ENCODE measurements at places on chromosomes 1 and 21. TPM values are rescaled to one million over a fixed set of nuclear protein-coding genes. Genes with fewer than 3 reads are reported as not detected.
A peak's percentile ranks its signal among the peaks of the same experiment; 100 is the strongest.

DNA sequence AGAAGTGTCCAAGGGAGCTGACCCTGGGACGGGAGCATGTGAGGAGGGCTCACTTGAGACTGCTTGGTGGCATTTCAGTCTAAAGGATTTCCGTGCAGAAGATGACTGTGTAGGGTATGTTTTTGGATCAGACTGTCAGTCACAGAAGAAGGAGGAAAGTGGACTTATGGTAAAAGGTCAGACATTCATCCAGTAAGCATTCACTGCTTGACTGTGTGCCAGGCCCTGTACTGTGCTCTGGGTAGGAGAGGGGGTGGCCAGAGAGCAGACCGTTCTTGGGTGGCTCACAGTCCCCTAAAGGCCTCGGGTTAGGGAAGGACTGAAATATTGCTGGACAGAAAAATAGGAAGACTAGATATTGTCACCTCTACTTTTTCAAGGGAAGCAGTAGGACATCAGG, 2.1 kb upstream of the SERINC2 start:
- peak overlapping the region; percentile 1 for H3K4me3 ChIP-seq
- H3K27ac ChIP-seq = peak overlapping the region; percentile 40
- peaks cover 9% of the 10 kb centered on the region for H3K36me3 ChIP-seq
- DNase-seq = peak; percentile 92
- no peaks in the 10 kb centered on the region for H3K27me3 ChIP-seq

DNA sequence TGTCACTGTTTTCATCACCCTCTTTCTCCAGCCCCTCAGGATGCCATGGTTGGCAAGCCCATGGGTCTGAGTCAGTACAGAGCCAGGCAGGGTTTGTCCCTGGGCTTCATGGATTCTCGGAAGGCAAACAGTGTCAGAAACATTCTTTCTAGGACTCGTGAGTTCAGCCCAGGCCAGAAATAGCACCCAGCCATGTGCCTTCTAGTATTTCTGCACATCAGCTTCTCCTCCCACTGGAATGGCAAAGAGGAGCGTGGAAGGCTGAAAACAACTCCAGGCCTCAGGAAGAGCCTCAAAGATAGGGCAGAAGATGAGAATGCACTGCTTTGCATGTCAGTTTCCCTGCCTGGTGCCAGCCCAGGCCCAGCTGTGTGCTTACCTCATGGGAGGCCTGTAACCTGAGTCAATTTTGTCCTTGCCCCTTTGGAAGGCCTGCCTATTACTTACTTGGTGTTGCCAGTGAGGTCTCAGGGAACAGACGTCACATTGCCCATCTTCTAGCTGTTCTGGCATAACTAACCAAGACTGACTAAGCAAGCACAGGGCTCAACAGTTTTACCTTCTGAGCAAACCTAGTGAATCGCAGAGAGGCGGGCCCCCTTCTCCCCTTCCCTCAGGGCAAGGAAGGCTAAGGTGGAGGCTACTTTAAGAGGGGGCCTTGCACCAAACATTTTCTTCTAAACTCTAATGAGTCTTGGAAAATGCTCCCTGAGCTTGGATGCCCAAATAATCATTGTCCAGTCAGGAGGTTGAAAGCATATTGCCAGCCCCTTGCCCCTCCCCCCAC, 42.4 kb downstream of the GLUL start:
- no peaks in the 10 kb centered on the region for H3K36me3 ChIP-seq
- H3K27ac ChIP-seq = no peak overlapping the region
- DNase-seq = no peak
- no peak overlapping the region for H3K4me3 ChIP-seq
- no peaks in the 10 kb centered on the region for H3K4me1 ChIP-seq

DNA sequence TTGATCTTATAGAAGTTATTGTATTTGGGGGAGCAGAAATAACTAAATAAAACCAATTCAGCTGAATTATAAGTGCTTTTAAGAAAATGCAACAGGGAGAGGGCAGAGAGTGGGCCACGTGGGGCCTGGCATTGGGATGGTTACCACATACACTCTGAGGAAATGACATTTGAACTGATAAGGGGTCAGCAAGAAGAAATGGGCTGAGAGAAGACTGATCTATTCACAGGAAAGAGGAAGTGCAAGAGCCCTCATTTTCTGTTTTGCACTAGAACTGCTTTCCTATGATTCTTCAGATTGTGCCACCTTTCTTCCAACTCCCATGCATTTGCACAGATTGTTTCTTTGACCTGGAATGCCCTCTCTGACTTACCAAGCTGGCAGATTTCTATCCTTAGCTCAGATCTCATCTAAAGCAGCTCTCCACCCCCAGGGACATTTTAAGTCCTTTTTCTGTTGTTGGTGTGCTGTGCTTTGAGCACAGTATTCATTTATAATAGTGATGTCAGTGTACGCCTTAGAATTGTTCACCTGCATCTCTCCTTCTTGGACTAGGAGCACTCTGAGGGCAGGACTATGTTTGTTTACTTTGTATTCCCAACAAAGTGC, 115.9 kb downstream of the FGGY start:
- no peak overlapping the region for H3K27ac ChIP-seq
- no peaks in the 10 kb centered on the region for H3K27me3 ChIP-seq
- peaks cover 5% of the 10 kb centered on the region for H3K4me1 ChIP-seq

The COG2 gene
- 25.3 TPM for total RNA-seq

- peaks cover 6% of the 10 kb centered on the region for H3K4me1 ChIP-seq
- no peak overlapping the region for H3K4me3 ChIP-seq
- peaks cover 41% of the 10 kb centered on the region for H3K27me3 ChIP-seq
- peak; percentile 89 for DNase-seq
Measured at GRCh38 chr1:39789571-39790110, 976 bp upstream of the BMP8B start.

DNA sequence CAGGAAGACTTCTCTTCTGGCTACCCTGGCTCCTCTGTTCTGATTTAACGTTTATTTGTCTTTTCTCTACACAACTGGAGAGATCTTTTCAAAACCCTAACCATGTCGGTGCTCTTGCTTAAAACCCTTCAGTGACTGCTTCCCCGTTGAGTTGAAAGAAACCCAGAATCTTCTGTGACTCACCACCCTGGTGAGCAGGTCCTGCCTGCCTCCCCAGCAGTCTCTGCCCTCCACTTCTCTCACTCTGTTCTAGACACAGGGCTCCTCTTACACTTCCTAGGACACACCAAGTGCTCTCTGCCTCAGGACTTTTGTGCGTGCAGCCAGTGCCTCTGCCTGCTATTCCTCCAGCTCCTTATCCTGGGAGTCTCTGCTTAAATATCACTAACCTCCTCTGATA, 131.4 kb downstream of the IER5 start:
- H3K36me3 ChIP-seq = no peaks in the 10 kb centered on the region
- H3K27ac ChIP-seq = no peak overlapping the region
- peak; percentile 39 for DNase-seq
- H3K27me3 ChIP-seq = no peaks in the 10 kb centered on the region
- no peak overlapping the region for H3K4me3 ChIP-seq
- H3K4me1 ChIP-seq = no peaks in the 10 kb centered on the region

- H3K4me3 ChIP-seq = no peak overlapping the region
- no peaks in the 10 kb centered on the region for H3K36me3 ChIP-seq
- H3K27me3 ChIP-seq = no peaks in the 10 kb centered on the region
Measured at GRCh38 chr1:211089536-211089935, 44.4 kb downstream of the KCNH1 start.

DNA sequence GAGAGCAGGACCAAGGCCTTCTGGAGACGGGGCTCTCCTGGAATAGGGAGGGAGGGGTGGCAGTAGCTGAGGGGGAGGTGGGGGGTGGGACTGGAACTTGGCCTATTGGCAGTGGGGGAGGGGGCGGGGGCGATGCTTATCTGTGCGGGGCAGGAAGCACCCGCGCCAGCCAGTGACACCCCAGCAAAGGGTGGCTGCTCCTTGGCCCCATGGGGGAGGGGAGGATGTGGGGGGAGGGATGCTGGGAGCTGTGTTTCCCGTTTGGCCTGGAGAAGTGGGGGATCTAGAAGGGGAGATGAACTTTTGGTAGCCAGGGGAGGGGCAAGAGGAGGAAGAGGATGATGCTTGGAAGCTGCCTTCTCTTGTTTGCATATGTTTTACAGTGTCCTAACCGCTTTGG, 11.0 kb downstream of the ZBTB7B start:
- no peak for DNase-seq
- no peak overlapping the region for H3K4me3 ChIP-seq
- peaks cover 9% of the 10 kb centered on the region for H3K4me1 ChIP-seq
- H3K36me3 ChIP-seq = peaks cover 15% of the 10 kb centered on the region
- no peak overlapping the region for H3K27ac ChIP-seq
- no peaks in the 10 kb centered on the region for H3K27me3 ChIP-seq

- H3K27ac ChIP-seq = peak overlapping the region; percentile 99
- H3K27me3 ChIP-seq = no peaks in the 10 kb centered on the region
- peak overlapping the region; percentile 100 for H3K4me3 ChIP-seq
- peaks cover 25% of the 10 kb centered on the region for H3K4me1 ChIP-seq
- H3K36me3 ChIP-seq = peaks cover 46% of the 10 kb centered on the region
Measured at GRCh38 chr1:25245809-25246599, 1.2 kb downstream of the RSRP1 start.

The ARMH1 gene
- 3.2 TPM for total RNA-seq

The GIPC2 gene
- 0.36 TPM for total RNA-seq

GRCh38 chr1:109905491-109905890, 5.2 kb upstream of the CSF1 start:
- peaks cover 8% of the 10 kb centered on the region for H3K4me1 ChIP-seq
- DNase-seq = peak; percentile 71
- H3K27me3 ChIP-seq = no peaks in the 10 kb centered on the region
- no peak overlapping the region for H3K27ac ChIP-seq
- H3K4me3 ChIP-seq = no peak overlapping the region

DNA sequence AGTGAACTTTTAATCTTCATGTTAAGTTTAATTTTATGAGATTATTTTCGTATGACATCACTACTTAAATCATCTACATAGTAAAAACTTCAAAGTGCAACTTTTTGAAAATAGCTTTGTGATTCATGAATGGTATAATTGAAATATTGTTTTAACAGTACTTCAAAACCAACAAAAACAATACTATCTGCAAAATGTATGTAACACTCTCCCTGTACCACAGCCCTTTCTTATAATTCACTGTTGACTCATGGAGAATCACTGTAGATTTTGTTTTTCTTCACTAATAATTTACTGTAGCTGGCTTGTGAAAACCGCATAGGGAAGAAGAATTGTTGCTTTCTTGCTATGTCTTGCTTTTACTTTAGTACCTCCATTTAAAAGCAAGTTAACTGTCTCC, 301.4 kb upstream of the ADAMTS5 start:
- no peak overlapping the region for H3K4me3 ChIP-seq
- peak overlapping the region; percentile 46 for H3K27ac ChIP-seq
- DNase-seq = no peak
- no peaks in the 10 kb centered on the region for H3K36me3 ChIP-seq

The MARK1 gene
- total RNA-seq = 0.72 TPM

GRCh38 chr1:238439511-238439910, 548.8 kb upstream of the ZP4 start:
- DNase-seq = no peak
- H3K36me3 ChIP-seq = no peaks in the 10 kb centered on the region
- no peak overlapping the region for H3K27ac ChIP-seq
- no peaks in the 10 kb centered on the region for H3K27me3 ChIP-seq

DNA sequence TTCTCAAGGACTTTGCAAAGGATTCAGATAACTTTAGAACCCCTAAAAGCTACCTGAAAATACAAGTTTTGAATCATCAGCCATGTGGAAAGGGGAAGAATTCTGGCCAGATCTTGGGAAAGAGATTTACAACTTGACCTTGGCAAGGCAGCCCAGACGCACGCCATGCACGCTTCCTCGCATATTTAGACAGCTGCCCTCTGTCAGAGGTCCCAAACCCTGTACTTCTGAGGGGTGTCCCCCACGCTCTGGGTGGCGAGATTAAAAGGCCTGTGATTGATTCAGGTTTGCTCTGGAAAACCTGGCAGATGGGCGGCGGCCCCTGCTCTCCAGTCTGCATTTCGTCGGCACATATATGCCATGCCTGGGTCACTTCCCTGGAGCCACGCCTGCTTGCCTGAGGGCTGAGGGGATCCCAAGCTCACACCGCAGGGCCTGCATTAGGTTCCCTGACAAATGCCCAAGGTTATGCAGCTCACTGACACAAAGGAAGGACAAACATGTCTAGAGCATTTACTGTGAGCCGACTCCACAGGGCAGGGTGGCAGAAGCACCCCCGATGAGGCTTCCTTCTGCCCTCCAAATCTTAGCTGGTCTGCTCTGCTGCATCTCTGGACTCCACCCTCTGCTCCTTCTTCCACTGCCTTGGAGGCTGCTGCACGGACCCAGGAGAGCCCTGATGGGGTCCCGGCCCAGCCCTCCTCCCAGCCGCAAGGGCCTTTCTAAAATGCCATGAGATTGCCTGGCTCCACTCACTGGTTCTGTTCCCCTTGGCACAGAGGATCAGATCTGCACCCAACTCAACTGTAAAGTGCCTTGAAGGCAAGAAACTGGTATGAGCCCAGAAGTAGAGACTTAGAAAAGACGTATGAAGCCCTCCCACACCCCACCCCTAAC, 103.9 kb downstream of the BCAR3 start:
- H3K4me1 ChIP-seq = peaks cover 13% of the 10 kb centered on the region
- peaks cover 74% of the 10 kb centered on the region for H3K36me3 ChIP-seq
- no peaks in the 10 kb centered on the region for H3K27me3 ChIP-seq
- no peak overlapping the region for H3K27ac ChIP-seq
- no peak overlapping the region for H3K4me3 ChIP-seq

Data from osteoblast (primary cell).